GM10248 (cell line): ENCODE measurements at places on chromosomes 5 and 9.

GRCh38 chr9:35758475-35759050 is 4.5 kb upstream of the MSMP start:
- no peak for DNase-seq

DNA sequence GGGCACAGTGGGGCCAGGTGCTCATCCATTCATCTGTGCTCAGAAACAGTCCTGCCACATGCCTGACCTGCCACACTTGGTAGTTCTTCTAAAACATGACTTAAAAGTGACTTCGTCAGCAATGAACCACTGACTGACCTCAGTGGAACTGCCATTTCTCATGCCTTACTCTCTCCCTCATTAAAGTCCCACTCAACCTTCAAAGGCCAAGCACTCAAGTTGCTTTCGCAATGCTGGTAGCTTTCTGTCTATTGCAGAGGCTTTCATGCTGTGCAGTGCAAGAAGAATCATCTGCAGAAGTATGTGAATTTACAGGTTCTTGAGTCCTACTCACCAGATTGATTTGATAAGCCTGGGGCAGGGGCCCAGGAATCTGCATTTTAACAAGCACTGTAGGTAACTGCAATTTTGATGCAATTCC is 23.9 kb downstream of the B4GALT1 start:
- no peak for DNase-seq

- no peak for DNase-seq
These were observed 555.8 kb upstream of the TLE4 start for GRCh38 chr9:79015951-79016350.

DNA sequence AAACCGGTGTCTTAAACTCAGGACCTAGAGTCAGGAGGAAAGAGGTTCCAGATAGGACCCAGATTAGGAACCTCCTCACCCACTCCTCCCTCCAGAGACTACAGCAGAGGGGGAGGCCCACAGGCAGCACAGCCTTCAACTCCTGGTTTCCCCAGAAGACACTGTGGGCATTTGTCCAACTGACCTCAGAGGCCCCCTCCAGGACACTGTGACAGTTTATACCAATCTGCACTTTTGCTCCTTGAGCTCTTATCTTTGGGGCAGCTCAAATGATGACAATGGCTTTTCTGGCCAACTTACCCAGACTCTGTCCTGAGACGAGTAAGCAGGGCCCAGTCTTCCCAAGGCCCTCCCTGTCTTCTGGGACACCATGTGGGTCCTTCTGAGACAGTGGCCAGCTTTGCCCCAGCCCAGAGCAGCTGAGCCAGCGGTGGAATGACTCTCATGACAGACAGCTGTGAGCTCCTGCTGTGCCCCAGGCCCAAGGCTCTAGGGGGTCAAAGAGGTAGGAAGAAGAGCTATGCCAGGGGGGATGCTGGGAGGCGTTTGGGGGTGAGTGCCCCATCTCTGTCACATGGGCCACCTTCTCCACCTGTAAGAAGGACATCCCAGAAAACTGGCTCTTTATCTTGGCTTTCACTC is 14.3 kb downstream of the OR2V2 start:
- DNase-seq: no peak

DNA sequence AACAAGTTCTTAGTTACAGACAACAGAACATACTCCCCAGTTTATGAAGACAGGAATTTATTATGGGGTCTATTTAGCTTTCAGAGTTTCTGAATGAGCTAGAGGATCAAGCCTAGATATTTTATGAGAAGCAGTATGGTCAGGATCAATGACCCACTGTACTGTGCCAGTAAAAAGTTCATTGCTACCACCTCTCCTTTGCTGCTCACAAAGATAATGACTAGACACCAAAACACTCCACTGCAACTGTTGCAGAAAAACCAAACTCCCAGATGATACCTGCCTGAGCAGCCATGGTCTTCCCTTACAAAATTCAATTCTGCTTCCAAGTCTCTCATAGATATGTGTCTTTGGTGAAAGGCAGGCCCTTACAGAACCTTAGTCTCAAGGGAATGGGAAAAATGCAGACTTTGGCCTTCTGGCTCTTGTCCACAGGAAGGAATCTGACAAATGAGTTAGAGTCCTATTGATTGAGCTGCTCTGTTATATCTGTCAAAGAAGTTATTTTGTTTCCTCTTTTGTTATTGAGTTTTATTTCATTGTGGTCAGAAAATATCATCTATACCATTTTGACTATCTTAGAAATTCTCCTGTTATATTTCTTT is 74.7 kb upstream of the RASGRF2 start:
- no peak for DNase-seq

DNA sequence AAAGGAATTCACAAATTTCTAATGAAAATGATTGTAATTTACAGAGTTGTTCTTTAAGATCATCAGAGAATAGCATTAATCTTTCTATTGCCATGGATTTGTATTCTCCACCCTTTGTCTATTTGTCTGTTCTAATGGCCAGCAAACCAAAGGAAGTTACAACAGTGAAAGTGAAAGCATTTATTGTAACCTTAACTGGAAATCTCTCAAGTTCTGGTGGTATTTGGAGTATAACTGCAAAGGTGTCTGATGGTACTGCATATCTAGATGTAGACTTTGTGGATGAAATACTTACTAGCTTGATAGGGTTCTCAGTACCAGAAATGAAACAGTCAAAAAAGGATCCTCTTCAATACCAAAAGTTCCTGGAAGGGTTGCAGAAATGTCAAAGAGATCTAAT is 21.7 kb downstream of the RMI1 start:
- DNase-seq: peak; percentile 21
